ENCODE measurements at places on chromosomes 6 and 20. TPM values are rescaled to one million over a fixed set of nuclear protein-coding genes. Genes with fewer than 3 reads are reported as not detected.

Gene NELFE
- total RNA-seq, result 69.6 TPM

- H3K27ac ChIP-seq, result no peak overlapping the region
- H3K36me3 ChIP-seq, result no peaks in the 10 kb centered on the region
- H3K4me3 ChIP-seq, result no peak overlapping the region
Observed at GRCh38 chr6:72857791-72858585, 236.1 kb downstream of the KCNQ5 start.

DNA sequence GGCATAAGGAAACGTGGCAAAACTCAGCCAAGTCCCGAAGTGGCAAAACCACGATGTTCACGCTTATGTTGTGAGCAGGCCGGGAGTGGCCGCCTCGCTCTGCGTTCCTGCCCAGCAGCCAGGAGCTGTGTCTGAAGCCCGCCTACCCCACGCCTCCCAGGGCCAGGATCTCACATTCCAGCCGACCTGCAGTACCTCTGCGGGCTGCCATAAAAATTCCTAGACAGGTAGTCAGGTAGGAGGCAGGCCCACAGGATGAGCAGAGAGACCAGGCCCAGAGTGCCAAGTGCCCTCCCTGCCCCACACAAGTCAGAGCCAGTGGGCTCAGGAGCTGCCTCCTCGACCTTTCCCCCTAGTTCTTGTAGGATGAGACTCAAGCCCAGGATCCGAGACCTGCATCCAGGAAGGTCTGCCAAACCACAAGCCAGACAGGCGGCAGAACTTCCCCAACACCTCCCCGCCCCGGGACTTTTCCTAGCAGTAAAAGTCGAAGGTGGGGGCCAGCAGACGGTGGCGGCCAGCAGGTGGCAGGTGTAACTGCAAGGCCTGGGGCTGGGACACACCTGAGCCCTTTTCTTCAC, 16.7 kb downstream of the PMEPA1 start:
- no peak overlapping the region for H3K4me3 ChIP-seq
- no peaks in the 10 kb centered on the region for H3K36me3 ChIP-seq

Gene ZC3H12D
- total RNA-seq, result 37.4 TPM

DNA sequence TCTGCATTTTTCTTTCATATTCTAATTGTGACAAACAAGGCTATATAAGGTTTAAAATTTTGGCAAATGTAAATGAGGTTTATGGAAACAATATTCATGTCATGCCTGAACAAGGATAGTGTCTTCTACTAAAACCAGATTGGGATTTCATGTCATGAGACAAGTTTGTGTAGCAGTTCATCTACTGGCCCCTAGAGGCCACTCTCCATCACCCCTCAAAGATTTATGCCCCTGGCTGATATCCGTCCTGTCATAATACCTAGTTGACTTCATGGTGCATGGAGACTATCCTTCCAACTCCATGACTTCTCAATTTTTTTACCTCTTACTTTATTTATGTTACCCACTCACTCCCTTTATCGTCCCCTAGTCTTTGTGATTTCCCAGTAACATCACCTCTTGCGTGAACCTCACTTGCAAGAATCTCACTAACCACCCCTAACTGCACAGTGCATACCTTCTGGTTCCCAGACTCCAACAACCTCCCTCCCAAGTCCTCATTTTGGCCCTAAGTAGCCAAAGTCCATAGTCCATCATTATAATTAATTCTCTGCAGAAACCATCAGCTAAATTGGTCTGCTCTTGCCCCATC, 179.8 kb downstream of the TASP1 start:
- H3K36me3 ChIP-seq, result no peaks in the 10 kb centered on the region
- no peak overlapping the region for H3K4me3 ChIP-seq
- H3K4me1 ChIP-seq, result no peaks in the 10 kb centered on the region
- no peaks in the 10 kb centered on the region for H3K27me3 ChIP-seq
- no peak for DNase-seq

GRCh38 chr6:136251394-136251793, 1.3 kb upstream of the MTFR2 start:
- H3K4me1 ChIP-seq, result peaks cover 78% of the 10 kb centered on the region
- H3K27ac ChIP-seq, result no peak overlapping the region
- no peak for DNase-seq
- peak overlapping the region; percentile 96 for H3K4me3 ChIP-seq
- no peaks in the 10 kb centered on the region for H3K27me3 ChIP-seq
- H3K36me3 ChIP-seq, result peaks cover 36% of the 10 kb centered on the region

GRCh38 chr6:154981079-154981870, 13.8 kb upstream of the TIAM2 start:
- no peaks in the 10 kb centered on the region for H3K27me3 ChIP-seq
- no peak for DNase-seq
- peaks cover 10% of the 10 kb centered on the region for H3K4me1 ChIP-seq
- H3K36me3 ChIP-seq, result no peaks in the 10 kb centered on the region
- H3K4me3 ChIP-seq, result no peak overlapping the region

Gene SLC17A2
- total RNA-seq, result not detected

GRCh38 chr6:4885341-4885933, 109.2 kb downstream of the CDYL start:
- H3K27ac ChIP-seq, result no peak overlapping the region
- no peak for DNase-seq
- H3K36me3 ChIP-seq, result no peaks in the 10 kb centered on the region
- no peaks in the 10 kb centered on the region for H3K4me1 ChIP-seq
- H3K4me3 ChIP-seq, result no peak overlapping the region

Gene TXLNB
- total RNA-seq, result 0.60 TPM

DNA sequence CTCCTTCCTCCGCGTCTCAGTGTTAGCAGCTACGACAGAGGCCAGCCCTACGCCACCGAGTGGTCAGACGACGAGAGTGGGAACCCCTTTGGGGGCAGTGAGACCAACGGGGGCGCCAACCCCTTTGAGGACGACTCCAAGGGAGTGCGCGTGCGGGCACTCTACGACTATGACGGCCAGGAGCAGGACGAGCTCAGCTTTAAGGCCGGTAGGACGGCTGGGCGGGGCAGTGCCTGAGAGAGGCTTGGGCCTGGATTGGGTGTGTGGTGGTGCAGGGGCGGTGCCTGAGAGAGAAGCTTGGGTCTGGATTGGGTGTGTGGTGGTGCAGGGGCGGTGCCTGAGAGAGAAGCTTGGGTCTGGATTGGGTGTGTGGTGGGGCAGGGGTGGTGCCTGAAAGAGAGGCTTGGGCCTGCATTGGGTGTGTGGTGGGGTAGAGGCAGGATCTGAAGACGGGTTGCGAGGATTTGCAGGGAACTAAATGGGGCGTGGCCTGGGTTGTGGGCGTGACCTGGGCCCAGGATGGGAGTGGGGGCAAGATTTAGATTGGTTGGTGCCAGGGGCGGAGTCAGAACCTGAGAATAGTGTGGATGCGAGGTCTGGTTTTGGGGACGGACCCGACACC, 24.4 kb downstream of the SPDEF start:
- no peak for DNase-seq
- peaks cover 8% of the 10 kb centered on the region for H3K4me1 ChIP-seq
- H3K4me3 ChIP-seq, result no peak overlapping the region
- no peaks in the 10 kb centered on the region for H3K36me3 ChIP-seq

GRCh38 chr20:16147216-16147615, 426.0 kb downstream of the KIF16B start:
- no peak for DNase-seq
- H3K4me3 ChIP-seq, result no peak overlapping the region
- no peaks in the 10 kb centered on the region for H3K4me1 ChIP-seq
- no peaks in the 10 kb centered on the region for H3K27me3 ChIP-seq
- H3K27ac ChIP-seq, result no peak overlapping the region

- DNase-seq, result no peak
- no peak overlapping the region for H3K27ac ChIP-seq
- H3K4me1 ChIP-seq, result peaks cover 80% of the 10 kb centered on the region
- peaks cover 90% of the 10 kb centered on the region for H3K36me3 ChIP-seq
- H3K4me3 ChIP-seq, result no peak overlapping the region
Observed at GRCh38 chr6:24903681-24904080, 32.1 kb downstream of the RIPOR2 start.

DNA sequence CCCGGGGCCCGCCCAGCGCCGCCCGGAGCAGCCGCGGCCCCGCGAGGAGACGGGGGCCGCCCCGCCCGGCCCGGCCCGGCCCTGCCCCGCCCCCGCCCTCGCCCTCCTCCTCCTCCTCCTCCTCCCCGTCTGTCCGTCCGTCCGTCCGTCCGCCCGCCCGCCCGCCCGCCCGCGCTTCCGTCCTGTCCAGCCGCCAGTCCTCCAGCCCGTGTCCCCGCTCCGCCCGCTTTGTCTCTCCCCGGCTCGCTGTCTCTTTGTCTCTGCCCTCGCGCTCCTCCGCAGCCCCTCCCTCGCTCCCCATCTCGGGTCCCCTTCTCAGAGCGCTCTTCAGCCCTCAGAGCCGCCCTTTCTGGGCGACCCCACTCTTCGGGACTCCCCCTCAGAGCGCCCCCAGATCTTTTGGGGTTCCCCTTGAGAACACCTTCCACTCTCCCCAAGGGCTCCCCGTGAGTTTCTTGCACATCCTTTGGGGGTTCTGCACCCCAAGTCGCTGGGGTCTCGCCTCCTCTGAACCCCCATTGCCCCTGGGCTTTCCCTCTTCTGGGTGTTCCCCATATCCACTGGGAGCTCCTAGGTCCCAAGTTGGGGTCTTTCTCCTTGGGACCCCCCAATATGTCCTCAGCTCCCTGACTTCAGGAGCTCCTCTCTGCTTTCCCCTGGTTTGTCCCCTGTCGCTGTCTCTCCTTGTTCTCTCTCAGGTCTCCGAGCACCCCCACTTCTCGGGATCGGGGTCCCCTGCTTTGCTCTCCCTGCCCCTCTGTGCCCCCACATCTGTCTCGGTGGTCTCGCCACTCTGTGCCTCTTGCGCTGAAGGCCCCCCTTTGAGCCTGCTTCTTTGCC, 79.5 kb upstream of the MYL9 start:
- H3K4me3 ChIP-seq, result peak overlapping the region; percentile 91
- no peaks in the 10 kb centered on the region for H3K27me3 ChIP-seq
- DNase-seq, result peak; percentile 46
- H3K27ac ChIP-seq, result peak overlapping the region; percentile 75
- H3K4me1 ChIP-seq, result peaks cover 57% of the 10 kb centered on the region

- no peak overlapping the region for H3K4me3 ChIP-seq
- peaks cover 10% of the 10 kb centered on the region for H3K4me1 ChIP-seq
- H3K36me3 ChIP-seq, result no peaks in the 10 kb centered on the region
- H3K27ac ChIP-seq, result no peak overlapping the region
- H3K27me3 ChIP-seq, result peaks cover 62% of the 10 kb centered on the region
- no peak for DNase-seq
Observed at GRCh38 chr6:151808371-151809241, 1.1 kb downstream of the ESR1 start.

Gene TRERF1
- 18.2 TPM for total RNA-seq

Gene GSTA2
- not detected for total RNA-seq

- no peak overlapping the region for H3K27ac ChIP-seq
- no peaks in the 10 kb centered on the region for H3K27me3 ChIP-seq
- peaks cover 3% of the 10 kb centered on the region for H3K36me3 ChIP-seq
Observed at GRCh38 chr6:41846666-41847237, 48.4 kb downstream of the USP49 start.

- H3K27me3 ChIP-seq, result no peaks in the 10 kb centered on the region
- no peaks in the 10 kb centered on the region for H3K4me1 ChIP-seq
- no peaks in the 10 kb centered on the region for H3K36me3 ChIP-seq
- H3K4me3 ChIP-seq, result no peak overlapping the region
- H3K27ac ChIP-seq, result no peak overlapping the region
Observed at GRCh38 chr6:70381417-70381782, 31.9 kb upstream of the FAM135A start.

Gene BPI
- total RNA-seq, result not detected

- no peaks in the 10 kb centered on the region for H3K27me3 ChIP-seq
- H3K4me3 ChIP-seq, result no peak overlapping the region
- no peak overlapping the region for H3K27ac ChIP-seq
- DNase-seq, result no peak
- no peaks in the 10 kb centered on the region for H3K4me1 ChIP-seq
- H3K36me3 ChIP-seq, result no peaks in the 10 kb centered on the region
Observed at GRCh38 chr20:61047515-61047914, 204.5 kb upstream of the CDH4 start.

- no peaks in the 10 kb centered on the region for H3K36me3 ChIP-seq
- no peak overlapping the region for H3K27ac ChIP-seq
- H3K4me1 ChIP-seq, result no peaks in the 10 kb centered on the region
- DNase-seq, result no peak
Observed at GRCh38 chr6:21522797-21523456, 70.6 kb upstream of the SOX4 start.

Gene NRSN2
- 1.8 TPM for total RNA-seq

Gene MUC21
- not detected for total RNA-seq

Gene TOX2
- 4.4 TPM for total RNA-seq

- peaks cover 2% of the 10 kb centered on the region for H3K4me1 ChIP-seq
- no peak overlapping the region for H3K27ac ChIP-seq
- no peak overlapping the region for H3K4me3 ChIP-seq
- peaks cover 9% of the 10 kb centered on the region for H3K27me3 ChIP-seq
- DNase-seq, result no peak
- H3K36me3 ChIP-seq, result no peaks in the 10 kb centered on the region
Observed at GRCh38 chr6:7697820-7698623, 27.9 kb upstream of the BMP6 start.

- no peaks in the 10 kb centered on the region for H3K4me1 ChIP-seq
- peaks cover 3% of the 10 kb centered on the region for H3K36me3 ChIP-seq
- no peaks in the 10 kb centered on the region for H3K27me3 ChIP-seq
- DNase-seq, result no peak
- H3K4me3 ChIP-seq, result no peak overlapping the region
Observed at GRCh38 chr20:60281295-60281694, 323.1 kb downstream of the CDH26 start.

DNA sequence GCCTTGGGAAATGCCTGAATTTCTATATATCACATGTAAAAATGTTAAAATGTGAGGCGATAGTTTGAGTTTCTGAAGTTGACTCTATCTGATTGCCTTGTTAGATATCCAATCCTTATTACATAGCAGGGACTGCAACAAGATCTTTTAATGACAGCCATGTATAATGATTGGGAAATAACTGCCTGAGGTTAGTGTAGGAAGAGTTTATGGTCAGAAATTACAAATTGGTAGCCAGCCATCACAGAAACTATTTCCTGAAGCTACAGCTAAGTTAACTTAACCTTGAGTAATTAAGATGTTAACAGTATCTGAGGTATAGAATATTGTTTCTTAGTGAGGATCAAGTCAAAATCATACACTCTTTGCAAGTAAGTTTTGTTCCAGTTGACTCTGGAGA, 41.0 kb downstream of the AKIRIN2 start:
- H3K4me1 ChIP-seq, result peaks cover 17% of the 10 kb centered on the region
- H3K27ac ChIP-seq, result no peak overlapping the region
- no peak overlapping the region for H3K4me3 ChIP-seq
- no peaks in the 10 kb centered on the region for H3K27me3 ChIP-seq
- H3K36me3 ChIP-seq, result peaks cover 54% of the 10 kb centered on the region
- no peak for DNase-seq

- no peak for DNase-seq
- no peak overlapping the region for H3K4me3 ChIP-seq
Observed at GRCh38 chr6:37952027-37952426, 132.5 kb downstream of the ZFAND3 start.
